ENCODE measurements at places on chromosomes 2 and 18.

DNA sequence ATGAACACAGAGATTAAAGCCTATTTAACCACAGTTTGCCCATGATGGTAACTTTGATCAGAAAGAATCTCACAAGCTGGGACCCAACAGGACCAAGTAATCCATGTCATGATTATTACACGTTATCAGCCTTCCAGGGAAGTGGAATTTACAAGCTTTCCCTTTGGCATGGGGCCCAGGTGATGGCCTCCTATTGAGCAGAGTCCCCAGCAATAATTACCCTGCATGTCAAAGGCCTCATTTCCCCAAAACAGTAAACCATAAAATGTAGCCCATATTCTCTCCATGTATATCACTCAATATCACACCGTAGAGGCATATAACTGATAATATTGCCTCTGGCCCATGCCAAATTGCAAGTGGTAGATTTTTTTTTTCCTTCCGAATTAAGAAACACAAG, 38.9 kb downstream of the PRKRA start:
- DNase-seq, result no peak

DNA sequence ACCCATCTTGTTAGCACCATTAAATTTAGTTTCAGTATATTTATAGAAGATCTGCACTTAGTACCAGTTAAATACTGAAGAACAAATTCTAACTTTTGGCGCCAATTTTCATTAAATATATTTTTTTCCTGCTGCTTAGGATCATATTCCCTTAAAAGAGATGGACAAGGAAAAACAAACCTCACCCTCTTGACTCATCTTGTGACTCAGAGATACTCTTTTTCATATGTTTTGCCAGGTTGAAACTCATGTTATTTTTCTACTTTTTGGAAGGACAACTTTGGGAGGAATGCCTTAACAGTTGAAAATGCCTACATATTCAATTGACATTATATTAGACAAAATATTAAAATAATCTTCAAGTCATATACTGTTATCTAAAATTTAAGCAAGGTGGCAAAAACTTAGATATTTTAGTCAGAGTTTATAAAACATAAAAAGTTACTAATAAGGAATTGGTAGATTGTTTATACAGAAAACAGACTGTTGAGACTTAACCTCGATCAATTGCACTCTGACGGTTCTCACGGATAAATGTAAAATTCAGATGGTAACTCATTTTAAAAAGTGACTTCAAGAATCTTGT, 36.2 kb downstream of the PNO1 start:
- no peak for DNase-seq

GRCh38 chr2:43123486-43123885, 102.9 kb downstream of the ZFP36L2 start:
- no peak for DNase-seq

- DNase-seq, result no peak
These were observed 420.3 kb upstream of the POU3F3 start for GRCh38 chr2:104433657-104434056.

DNA sequence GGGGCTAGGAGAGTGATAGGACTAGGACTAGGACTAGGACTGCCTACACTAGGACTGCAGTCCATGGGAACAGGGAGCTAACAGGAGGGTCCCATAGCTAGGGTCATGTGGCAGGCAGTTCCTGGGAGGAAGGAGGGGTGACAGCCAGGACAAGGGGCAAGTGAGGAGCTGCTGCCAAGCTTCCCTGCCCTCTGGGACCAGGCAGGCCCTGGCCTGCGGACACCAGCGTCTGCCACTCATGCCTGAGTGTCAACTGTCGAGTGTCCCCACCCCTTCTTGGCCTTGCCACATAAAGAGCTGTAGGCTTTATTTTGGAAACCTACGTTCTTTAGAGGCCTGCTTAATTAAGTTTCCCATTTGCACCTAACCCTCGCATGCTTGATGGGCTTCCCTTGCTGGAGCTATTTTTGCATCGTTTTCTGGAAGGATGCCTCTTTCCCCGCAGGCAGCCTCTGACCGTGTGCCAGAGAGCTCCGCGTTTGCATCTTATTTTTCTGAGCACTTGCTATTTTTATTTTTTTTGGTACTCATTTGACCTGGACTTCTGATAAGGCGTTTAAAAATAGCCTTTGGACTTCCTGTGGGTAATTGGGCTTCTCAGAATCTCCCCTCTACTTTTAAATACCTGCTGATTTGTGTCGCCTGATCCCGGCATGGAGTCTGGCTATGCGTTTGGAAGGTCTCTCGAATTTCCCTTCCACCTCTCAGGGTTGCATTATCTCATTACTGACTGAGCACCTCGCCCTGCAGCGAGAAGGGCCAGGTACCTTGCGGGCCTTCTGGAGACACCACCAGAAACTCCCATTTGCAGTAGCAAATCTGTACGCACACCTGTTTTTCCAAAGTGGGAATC, 66.4 kb downstream of the SH3RF3 start:
- no peak for DNase-seq

DNA sequence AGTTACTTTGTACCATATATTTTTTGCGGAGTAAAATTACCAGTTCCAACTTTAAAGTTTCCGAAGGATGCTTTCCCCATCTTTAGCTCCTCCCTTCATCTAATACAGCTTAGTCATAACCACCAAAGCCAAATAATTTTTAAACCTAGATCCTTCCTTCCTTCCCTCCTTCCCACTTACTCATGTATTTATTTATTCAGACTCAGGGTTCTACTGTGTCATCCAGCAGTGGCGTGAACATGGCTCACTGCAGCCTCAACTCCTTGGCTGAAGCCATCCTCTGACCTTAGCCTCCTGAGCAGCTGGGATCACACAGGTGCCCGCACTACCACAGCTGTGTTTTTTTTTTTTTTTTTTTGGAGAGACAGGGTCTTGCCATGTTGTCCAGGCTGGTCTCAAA, 4.4 kb downstream of the LPIN2 start:
- no peak for DNase-seq

DNA sequence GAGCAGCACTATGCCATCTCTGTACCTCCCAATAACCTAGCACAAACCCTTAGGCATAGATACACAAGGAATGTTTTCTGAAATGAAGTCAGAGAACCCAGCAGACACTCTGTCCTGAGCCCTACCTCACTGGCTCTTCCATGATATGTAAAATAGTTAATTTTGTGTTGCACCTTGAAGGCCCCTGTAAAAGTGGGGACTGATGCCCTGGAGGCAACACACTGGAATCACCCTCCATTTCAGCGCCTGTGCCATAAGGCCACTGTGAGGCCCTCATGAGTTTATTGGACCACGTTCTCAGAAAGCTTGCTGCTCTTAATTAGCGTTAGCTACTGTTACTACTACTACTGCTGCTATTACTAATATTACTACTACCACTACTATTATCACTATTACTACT, 670.1 kb upstream of the SOX11 start:
- DNase-seq, result no peak

DNA sequence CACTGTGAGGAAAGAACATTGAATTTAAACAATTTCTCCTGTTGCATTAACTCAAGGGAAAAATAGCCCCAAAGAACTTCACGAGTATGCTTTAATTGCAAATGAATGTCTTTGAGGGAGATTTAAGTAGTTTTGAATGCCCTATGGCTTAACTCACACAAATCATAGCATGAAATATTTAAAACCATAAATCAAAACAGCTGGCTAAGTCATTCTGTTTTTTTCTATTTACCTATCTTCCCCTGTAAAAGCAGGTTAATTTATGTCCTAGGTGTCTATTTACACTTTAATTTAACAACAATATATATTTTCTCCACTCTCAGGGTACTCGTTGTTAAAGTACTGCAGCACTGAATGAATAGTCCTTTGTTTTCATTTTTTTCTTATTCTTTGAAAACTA, 118.8 kb upstream of the PIEZO2 start:
- DNase-seq, result no peak

DNA sequence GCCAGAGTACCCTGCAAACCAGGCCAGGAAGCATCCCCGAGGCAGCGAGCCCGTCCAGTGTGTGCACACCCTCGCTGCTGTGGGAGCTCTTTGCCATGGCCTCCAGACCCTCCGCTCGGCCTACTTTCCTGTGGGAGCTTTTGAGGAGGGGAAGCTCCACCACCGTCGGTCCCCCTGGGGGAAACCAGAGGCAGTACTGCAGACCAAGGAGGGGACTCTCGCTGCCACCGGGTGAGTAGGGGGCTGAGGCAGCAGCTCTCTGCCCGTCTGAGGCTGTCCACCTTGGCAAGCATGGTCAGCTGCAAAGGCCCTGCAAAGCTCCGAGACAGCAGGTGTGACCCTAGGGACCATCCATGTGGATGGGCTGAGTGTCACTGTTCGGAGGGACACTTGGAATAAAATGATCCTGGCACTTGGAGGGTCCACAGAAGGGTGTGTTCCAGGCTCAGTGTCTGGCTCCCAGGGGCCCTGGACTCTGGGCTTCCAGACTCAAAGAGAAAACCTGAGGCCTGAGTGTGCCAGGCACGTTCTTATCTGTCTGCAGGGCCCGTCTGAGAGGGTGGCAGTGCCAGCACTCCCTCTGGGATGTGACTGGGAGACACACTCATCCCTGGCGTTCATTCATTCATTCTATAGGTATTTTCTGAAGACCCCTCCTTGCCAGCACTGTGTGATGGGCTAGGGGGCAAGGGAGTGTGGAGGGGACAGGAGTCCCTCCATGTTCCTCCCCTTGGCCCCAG, 282.8 kb upstream of the HS6ST1 start:
- DNase-seq, result no peak

DNA sequence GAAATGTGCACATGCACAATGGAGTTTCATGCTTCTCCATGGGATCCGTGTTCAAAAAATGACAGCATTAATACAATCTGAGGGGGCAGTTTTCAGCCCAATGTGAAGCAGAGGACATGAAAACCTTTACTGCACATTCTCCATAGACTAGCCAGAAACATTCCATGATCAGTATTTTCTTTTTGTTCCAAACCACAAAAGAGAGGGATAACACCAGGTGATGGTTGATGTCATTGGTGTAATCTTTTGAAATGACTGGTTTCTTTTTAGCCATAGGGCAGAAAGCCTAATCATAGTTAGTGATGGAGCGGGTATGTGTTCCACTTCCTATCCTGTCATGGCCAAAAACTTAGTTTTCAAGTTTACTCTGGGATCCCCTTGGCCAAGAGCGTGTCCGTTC, 1.8 kb upstream of the KYNU start:
- DNase-seq, result no peak

GRCh38 chr2:30702694-30703093, 104.6 kb downstream of the CAPN13 start:
- DNase-seq, result no peak

DNA sequence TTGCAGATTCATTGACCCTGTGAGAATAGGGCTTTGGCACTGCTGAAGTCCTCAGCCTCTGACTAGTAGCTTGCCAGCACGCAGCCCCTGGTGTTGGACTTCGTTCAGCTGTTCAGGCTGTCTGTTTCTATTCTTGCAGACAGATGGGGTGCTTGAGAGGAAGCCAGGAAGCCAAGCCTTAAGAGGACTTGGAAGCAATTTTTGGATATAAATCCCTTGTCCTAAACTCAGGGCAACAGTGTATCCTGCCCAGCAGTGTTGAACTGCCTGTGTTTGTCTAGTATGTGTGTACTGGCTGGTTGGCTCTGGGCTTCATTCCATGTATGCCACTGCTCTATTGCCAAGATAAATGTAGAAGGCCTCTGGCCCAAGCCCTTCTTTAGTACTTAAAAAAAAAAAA, 108.6 kb downstream of the COMMD1 start:
- peak; percentile 79 for DNase-seq

DNA sequence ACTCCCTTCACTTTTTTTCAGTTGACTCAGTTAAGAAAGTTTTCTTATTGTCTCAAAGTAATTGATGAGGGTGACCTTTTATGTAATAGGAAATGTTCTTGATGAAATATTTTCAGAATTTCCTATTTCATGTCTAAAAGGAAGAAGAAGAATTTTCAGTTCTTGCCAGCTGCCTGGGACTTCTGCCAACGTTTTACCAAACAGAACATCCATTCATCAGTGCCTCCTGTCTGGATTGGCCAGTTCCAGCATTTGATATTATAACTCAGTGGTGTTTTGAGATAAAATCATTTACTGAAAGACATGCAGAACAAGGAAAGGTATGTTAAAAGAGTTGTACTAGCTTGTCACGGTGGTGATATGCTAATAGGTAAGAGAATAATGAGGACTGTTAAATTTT, 104.7 kb upstream of the MYO3B start:
- no peak for DNase-seq

- DNase-seq, result no peak
These were observed 48.7 kb downstream of the SOWAHC start for GRCh38 chr2:109662889-109663288.

- DNase-seq, result no peak
These were observed 64.6 kb upstream of the ACKR3 start for GRCh38 chr2:236505041-236505440.

DNA sequence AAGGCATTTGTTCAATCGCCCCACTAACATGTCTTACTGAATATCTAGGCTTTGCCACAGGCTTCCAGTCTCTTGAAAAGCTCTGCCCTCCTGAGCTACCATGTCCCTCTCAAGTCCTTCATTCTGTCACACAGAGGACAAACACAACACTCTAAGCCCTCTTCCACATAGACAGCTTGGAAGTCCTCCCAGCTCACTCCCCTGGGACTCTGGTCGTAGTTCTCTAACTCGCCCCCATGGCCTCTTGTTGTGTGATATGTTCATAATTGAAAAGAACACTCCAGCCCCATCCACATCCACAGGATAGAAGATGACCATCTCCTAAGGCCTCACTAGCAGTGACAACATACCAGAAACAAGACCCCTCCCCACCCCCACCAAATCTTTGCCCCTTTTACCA, 37.9 kb downstream of the BUB1 start:
- no peak for DNase-seq

DNA sequence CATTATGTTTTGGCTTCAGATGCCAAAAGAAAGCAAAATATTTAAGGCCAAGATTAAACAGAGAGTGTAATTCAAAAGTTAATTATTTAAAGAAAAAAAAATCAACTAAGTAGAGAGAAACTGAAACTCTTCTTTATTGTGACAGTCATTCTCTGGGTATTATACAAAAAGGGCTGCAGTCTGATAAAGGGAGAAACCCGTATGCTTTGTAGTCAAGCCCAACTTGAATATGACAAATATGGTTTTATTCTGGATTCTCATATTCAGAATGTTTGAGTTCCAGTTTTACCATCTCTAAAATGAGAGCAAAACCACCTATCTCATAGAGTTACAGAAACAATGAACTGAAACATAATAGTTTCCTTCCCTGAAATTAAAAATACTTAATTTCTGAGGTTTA, 8.2 kb downstream of the CDH2 start:
- DNase-seq, result no peak

- DNase-seq, result no peak
These were observed 65.5 kb downstream of the NEB start for GRCh38 chr2:151668737-151669136.

DNA sequence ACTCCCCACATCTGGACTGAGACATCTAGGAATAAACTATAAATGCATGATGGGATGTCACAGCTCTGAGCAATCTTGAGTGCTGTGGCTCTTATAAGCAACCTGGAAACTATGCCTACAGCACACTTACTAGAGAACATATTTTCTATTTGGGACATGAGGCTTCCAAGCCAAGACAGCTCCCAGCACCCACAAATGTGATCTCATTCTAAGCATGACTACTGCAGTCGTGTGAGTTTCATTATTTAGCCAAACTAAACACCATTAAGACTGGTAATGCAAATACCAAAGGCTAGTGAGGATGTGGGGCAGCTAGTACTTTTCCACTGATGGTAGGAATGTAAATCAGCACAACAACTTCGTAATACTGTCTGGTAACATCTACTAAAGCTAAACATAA, 72.5 kb downstream of the RTTN start:
- no peak for DNase-seq

GRCh38 chr2:161028581-161028980, 131.6 kb upstream of the TANK start:
- no peak for DNase-seq

- DNase-seq, result no peak
These were observed 93.9 kb downstream of the SPTBN1 start for GRCh38 chr2:54549917-54550518.

Measured in NCI-H2081 (cell line).